ENCODE measurements at places on chromosomes 6 and 20. TPM values are rescaled to one million over a fixed set of nuclear protein-coding genes. Genes with fewer than 3 reads are reported as not detected.

GRCh38 chr6:19153270-19153980 lies 683.7 kb upstream of the ID4 start:
- no peaks in the 10 kb centered on the region for H3K36me3 ChIP-seq
- H3K27ac ChIP-seq: no peak overlapping the region
- no peak overlapping the region for H3K4me3 ChIP-seq
- H3K4me1 ChIP-seq: no peaks in the 10 kb centered on the region

- H3K27ac ChIP-seq: no peak overlapping the region
- H3K27me3 ChIP-seq: no peaks in the 10 kb centered on the region
- H3K4me1 ChIP-seq: no peaks in the 10 kb centered on the region
- H3K36me3 ChIP-seq: no peaks in the 10 kb centered on the region
- no peak overlapping the region for H3K4me3 ChIP-seq
- DNase-seq: no peak
Measured at GRCh38 chr20:1618479-1618878, 1.3 kb downstream of the SIRPB1 start.

DNA sequence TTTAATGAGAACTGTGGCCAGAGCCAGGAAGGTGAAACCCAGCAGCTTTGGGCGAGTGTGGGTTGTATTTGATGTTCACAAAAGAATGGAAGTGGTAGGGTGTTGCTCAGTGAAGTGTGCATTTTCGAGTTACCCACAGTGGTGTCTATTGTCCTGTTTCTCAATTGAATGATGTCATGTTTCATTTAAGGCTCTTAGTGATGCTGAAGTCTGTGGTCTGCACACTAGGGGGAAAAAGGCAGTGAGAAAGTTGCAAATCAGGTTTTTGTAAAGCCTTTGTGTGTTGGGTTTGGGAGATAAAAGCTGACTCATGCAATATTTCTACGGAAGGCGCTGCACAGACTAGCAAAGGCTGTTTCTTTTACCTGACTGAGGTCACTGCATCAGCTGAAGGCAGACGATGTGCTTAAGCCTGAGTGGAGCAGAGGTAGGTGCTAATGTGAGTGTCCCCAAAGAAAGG lies 121.1 kb downstream of the PLEKHG1 start:
- DNase-seq: peak; percentile 73
- H3K36me3 ChIP-seq: no peaks in the 10 kb centered on the region
- H3K27ac ChIP-seq: peak overlapping the region; percentile 55
- H3K4me1 ChIP-seq: peaks cover 32% of the 10 kb centered on the region
- no peaks in the 10 kb centered on the region for H3K27me3 ChIP-seq
- H3K4me3 ChIP-seq: no peak overlapping the region

DNA sequence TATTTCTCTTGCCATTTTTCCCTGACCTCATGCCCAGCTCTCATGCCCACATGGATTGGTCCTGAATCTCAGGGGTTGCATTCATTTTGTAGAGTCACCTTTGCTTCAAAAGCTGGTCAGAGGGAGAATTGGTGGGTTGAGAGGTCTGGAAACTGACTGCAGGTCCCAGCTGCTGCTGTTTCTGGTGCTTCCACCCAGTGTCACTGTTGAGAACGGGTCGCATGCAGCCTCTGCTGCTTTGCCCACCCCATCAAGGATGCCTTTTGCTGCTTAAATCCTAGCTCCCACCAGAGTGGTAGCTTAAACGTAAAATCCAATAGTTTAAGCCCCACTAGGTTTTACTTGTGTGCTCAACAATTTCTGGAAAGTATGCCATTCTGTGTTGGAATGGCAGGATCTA lies 211.4 kb upstream of the TSHZ2 start:
- DNase-seq: no peak
- no peak overlapping the region for H3K4me3 ChIP-seq

DNA sequence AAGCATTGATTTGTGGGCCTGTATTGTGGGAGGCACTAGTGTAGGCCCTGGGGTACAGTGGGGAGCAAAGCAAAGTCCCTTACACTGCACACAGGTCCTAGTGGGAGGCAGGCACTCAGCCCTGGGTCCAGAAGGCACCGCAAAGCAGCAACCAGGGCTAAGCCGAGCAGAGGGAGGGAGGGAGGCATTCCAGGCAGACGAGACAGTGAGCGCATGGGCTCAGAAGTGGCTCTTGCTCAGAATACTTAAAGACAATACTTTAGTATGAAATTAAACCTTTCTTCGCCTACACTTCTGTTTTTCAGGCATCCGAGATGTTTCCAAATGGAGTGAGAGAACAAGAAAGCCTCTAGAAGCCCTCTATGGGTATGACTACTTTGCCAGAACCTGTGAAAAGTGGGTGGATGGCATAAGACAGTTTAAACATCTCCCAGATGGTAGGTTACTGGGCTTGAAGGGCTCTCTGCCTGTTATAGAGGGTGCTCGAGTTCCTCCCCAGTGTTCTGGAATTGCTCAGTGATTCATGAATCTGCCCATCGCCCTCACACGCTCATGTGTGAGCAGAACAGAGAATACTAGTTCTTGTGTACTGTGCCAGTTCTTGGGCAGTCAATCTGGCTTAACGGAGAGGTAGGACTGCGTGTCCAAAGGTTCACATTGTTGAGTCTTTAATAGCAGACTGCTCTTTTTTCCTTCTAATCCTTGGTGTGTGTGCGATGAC lies 18.7 kb downstream of the BPHL start:
- no peak overlapping the region for H3K4me3 ChIP-seq
- no peak for DNase-seq
- H3K36me3 ChIP-seq: peaks cover 13% of the 10 kb centered on the region
- no peaks in the 10 kb centered on the region for H3K27me3 ChIP-seq
- no peak overlapping the region for H3K27ac ChIP-seq

DNA sequence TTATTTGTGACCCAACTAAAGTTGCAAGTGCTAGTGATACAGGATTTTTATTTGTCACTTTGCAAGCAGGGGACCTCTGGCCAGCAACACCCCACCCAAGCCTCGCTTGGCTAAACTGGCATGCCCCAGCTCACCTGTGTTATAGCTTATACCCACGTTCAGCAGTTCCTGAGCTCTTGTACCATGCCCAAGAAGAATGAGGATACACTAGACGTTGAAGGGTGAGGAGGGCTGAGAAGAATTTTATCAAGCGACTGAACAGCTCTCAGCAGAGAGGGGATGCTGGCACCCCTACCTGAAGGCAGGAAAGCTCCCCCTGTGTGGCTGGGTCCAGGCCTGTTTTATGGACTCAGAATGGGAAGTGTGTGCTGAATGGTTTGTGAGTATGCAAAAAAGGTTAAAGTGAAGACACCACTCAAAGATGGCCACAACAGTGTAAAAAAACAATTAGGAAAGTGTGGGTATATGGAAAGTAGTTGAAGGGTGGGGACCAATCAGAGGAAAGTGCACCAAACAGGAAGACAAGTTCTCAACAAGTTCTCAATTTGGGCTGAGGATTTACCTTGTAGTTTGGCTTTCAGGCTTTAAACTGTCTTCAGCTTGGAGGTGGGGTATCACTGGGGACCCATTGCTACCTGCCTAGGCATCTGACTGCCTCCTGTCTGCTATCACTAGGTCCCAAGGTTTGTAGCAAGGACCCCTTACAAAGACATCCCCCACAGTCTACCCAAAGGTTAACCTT lies 15.0 kb downstream of the BTN2A1 start:
- peaks cover 15% of the 10 kb centered on the region for H3K4me1 ChIP-seq
- no peaks in the 10 kb centered on the region for H3K27me3 ChIP-seq
- H3K36me3 ChIP-seq: peaks cover 2% of the 10 kb centered on the region
- H3K4me3 ChIP-seq: no peak overlapping the region
- H3K27ac ChIP-seq: peak overlapping the region; percentile 61
- no peak for DNase-seq

- no peaks in the 10 kb centered on the region for H3K27me3 ChIP-seq
- DNase-seq: no peak
- H3K27ac ChIP-seq: no peak overlapping the region
- H3K36me3 ChIP-seq: peaks cover 28% of the 10 kb centered on the region
Measured at GRCh38 chr20:50957276-50957675, 1.1 kb downstream of the DPM1 start.

- no peaks in the 10 kb centered on the region for H3K4me1 ChIP-seq
- no peak for DNase-seq
- no peak overlapping the region for H3K27ac ChIP-seq
Measured at GRCh38 chr20:60677819-60678218, 574.2 kb upstream of the CDH4 start.

DNA sequence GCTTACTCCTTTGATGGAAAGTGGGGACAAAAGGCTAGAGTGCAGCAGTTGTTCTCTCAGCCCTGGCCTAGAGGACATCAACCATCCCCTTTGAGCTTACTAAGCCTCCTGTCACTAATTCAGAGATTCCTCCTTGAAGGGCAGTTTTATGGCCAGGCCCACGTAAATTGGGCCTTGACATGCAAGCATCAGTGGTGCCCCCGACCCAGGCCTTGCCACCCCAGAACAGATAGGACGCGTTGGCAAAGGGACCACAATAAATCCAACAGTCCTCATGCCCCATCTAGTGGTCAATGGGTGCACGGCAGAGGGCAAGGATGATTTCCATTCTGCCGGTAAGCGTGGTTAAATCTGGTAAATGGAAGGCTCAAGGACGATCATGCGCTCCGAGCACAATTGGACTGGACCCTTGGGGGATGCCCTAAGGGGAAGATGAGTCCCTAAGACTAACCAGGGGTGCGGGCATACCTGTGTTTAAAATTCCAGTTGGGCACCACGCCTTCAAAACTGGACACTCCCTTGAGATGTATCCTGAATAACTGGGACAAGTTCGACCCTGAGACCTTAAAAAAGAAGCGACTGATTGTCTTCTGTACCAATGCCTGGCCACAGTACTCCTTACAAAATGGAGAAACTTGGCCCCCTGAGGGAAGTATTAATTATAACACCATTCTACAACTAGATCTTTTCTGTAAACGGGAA lies 32.6 kb downstream of the CEP85L start:
- H3K36me3 ChIP-seq: no peaks in the 10 kb centered on the region
- H3K27ac ChIP-seq: no peak overlapping the region
- no peaks in the 10 kb centered on the region for H3K4me1 ChIP-seq
- DNase-seq: peak; percentile 12
- H3K4me3 ChIP-seq: no peak overlapping the region

- no peaks in the 10 kb centered on the region for H3K27me3 ChIP-seq
- no peak for DNase-seq
- H3K4me3 ChIP-seq: no peak overlapping the region
Measured at GRCh38 chr6:157137501-157137900, 185.8 kb downstream of the TMEM242 start.

GRCh38 chr20:19223640-19224039 lies 11.2 kb downstream of the SLC24A3 start:
- no peaks in the 10 kb centered on the region for H3K4me1 ChIP-seq
- no peaks in the 10 kb centered on the region for H3K27me3 ChIP-seq
- H3K36me3 ChIP-seq: no peaks in the 10 kb centered on the region
- H3K4me3 ChIP-seq: no peak overlapping the region

DNA sequence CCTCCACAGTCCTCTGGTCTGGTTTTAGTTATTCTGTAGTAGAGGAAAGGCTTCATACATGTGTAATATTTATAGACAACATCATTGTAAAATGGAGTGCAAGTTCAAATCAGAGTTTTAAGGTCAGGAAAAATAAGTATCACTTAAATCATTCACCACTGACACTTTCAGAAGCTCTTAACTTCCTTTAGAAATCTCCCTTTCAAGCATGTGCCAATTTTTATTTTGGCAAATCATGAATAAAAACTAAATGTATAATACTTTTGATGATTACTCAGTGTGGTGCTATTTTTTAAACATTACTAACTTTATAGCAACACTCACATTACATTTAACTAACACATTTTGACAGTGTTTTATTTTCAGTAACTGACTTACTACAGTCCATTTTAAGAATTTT lies 112.2 kb downstream of the OGFRL1 start:
- DNase-seq: no peak
- H3K4me3 ChIP-seq: no peak overlapping the region
- peaks cover 4% of the 10 kb centered on the region for H3K27me3 ChIP-seq
- H3K27ac ChIP-seq: no peak overlapping the region

DNA sequence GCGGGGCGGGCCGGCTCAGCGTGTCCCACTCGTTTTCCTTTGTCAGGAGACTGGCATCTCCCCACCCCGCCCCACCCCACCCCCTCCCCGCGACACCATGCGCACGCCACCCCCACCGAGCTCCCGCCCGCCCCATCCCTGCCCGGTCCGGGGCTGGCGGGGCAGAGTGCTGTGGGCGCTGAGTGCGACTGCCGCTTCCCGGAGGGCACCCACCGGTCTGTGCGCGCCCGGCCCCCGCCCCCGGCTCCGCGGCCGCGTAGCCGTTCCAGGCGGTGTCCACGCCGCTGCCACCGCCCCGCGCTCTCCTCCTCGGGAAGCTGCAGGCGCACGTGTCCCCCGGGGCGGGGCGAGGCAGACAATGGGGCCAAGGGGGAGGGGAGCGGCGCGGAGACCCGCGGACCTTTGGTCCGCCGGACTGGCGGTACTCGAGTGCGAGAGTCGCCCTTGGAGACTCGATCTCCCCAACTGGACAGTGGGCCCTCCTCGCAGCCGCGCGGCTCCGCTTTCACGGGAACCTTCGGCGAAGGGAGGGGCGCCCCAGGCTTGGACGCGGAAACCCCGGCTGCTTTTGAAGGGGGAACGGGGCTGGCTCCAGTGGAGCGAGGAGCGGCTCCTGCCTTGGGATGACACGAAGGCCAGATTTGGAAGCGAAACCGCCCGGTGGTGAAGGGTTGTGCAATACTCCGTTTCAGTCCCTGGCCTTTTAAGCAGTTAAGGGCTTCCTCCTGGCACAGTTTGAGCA lies 1.0 kb upstream of the SYNCRIP start:
- H3K27me3 ChIP-seq: no peaks in the 10 kb centered on the region
- peak overlapping the region; percentile 98 for H3K27ac ChIP-seq
- H3K4me3 ChIP-seq: peak overlapping the region; percentile 58
- peaks cover 19% of the 10 kb centered on the region for H3K36me3 ChIP-seq

DNA sequence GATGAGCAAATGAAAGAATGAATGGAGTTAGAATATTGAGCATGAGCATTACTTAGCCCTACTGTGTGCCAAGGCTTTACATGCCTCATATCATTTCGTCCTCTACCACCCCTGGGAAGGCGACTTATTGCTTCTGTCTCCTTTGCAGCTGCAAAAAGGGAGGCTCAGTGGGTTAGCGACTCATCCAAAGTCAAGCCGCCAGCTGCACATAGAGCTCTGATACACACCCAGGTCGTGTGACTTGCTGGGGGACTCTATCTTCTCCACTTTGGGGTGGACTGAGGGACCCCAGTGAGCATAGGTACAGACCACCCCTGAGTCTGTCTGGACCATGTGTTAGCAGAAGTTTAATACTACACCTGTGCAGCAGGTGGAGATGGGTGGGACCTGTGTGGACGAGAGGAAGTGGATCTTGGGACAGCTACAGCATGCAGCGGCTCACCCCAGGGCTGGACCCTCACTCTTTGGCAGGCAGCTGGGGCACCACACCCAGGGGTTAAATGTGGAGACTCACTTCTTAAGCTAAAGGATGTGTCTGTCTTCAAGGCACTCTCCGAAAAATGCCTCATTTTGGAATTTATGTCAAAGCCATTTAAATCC lies 36.2 kb upstream of the ANGPT4 start:
- H3K27ac ChIP-seq: no peak overlapping the region
- no peak for DNase-seq
- no peaks in the 10 kb centered on the region for H3K36me3 ChIP-seq
- peaks cover 4% of the 10 kb centered on the region for H3K4me1 ChIP-seq
- H3K4me3 ChIP-seq: no peak overlapping the region
- no peaks in the 10 kb centered on the region for H3K27me3 ChIP-seq

The SNTA1 gene
- 14.6 TPM for total RNA-seq

The MACROD2 gene
- total RNA-seq: 3.7 TPM

The GNMT gene
- total RNA-seq: 0.57 TPM

The GJA10 gene
- total RNA-seq: not detected

The SSTR4 gene
- not detected for total RNA-seq

Measured in HCT116 (cell line).